DMS153 (cell line): ENCODE measurements at places on chromosomes 3 and 15.

DNA sequence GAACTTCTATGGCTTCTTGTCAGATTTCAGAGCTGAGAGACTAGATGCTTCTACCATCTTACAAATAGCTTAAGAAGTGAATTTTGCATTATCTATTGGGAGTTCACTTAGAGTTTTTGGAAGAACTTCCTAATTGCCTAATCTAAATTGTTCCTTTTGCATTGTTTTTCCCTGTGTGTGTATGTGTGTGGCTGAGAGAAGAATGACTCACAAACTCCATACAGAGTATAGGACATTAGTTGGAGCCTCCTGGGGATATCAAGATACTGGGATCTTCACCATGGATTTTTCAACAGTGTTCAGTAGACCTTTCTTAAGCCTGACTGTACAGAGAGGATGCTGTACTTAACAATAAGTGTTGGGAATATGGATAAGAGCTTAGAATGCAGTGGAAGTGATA, 10.9 kb downstream of the TLNRD1 start:
- DNase-seq: no peak

- DNase-seq: no peak
Measured at GRCh38 chr15:42499858-42500609, 4.6 kb downstream of the SNAP23 start.

- DNase-seq: no peak
Measured at GRCh38 chr3:151687076-151687475, 46.7 kb upstream of the AADACL2 start.

DNA sequence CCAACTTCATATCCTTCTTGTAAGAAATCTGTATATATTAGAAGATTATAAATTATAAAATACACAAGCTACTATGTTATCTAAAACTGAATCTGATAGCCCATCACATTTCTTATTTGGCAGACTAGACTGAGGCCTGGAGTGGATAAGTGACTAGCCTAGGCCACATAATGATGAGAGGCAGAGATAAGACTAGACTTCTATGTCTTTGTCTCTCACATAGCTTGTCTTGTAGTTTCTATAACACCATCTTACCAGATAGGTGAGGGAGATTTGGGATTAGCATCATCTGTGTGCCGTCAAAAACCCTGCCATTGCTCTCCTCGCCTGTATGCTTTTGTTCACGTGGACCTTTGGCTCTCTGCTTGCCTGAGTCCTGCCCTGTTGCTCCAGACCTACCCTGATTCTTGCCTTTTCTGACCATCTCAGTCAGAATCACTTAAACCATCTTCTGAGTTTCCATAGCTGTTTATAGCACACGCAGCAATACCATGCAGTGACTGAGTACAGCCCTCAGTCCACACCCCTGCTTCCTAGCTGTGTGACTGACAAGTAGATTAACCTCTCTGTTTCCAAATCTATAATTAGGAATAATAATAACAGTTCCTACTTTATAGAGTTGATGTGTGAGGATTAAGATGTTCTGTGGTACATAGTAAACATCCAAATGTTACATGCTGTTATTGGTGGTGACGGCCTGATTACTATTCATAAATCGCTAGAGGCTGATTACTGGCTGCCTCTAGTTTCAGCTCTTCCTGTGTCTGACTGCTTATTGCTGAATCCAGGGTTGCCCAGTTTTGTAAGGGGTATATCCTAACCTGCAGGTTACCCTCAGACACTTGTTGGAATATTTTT, 49.7 kb downstream of the PDE8A start:
- DNase-seq: no peak

DNA sequence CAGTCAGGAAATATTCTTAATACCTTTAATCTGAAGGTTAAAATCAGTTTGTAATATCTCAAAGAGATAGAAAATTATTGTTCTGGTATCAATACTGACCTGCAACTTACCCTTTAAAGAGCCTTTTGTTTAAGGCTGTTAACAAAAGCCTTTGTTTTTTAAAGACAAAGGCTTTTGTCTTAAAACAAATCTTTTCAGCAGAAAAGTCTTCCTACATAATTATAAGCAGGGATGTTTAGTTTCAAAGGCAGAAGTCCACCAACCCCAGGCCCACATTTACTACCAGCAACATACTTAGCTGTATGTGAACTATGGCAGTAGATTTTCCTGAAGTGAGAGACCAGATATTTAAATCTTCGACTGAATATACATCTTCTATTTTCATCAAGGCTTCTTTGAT, 36.2 kb downstream of the SLC30A4 start:
- no peak for DNase-seq

- DNase-seq: peak; percentile 16
Measured at GRCh38 chr3:184874709-184875644, 63.0 kb downstream of the VPS8 start.

GRCh38 chr15:71511796-71512681, 298.3 kb upstream of the NR2E3 start:
- no peak for DNase-seq

DNA sequence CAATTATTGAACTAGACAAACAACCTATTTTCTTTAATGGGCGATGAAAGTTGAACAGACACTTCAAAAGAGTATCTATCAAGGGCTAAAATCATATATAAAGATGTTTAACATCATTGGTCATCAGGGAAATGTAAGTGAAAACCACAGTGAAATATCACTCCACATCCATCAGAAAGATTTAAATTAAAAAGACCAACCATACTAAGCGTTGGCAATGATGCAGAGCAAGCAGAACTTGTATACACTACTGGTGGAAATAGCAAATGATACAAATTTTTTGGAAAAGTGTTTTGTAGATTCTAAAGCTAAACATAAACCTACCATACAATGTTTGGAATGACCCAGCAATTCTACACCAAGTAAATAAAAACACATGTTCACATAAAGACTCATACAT, 65.9 kb upstream of the THBS1 start:
- DNase-seq: no peak

- DNase-seq: no peak
Measured at GRCh38 chr3:183538486-183538885, 17.0 kb downstream of the KLHL6 start.

DNA sequence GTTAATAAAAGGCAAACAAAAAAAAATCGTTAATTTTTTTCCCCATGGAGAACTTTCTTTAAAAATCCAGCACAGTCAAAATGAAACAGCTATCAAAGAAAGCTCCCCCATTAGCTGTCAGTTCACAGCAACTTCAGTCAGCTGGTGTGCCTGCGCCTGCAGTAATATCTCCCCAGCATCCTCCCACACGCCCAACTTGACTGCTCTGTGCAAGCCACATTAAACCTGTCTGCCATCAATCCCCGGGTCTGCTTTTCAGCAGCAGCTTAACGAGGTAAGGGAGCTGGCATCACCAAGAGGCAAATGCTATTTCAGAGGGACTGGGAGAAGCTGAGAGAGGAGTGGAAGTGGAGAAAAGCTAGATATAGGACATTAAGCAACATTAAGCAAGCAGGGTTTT, 337.5 kb downstream of the GAP43 start:
- no peak for DNase-seq

DNA sequence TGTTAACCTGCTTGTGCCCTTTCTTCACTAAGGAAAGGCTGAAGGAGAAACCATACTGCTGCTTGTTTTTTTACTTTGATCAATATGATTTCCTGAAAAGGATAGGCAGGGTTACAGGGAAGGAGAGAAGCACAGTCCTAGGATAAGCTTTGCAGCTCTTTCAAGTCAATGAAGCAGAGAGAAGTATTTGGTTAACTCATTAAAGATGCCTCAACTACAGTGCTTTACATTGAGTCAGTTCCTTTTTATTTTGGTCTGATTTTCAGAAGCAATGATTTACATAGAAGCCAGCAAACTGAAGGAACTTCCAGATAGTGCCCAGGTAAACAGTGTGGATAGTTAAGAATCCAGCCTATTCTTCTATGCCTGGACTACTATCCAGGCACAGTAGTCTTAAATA, 64.8 kb downstream of the ARIH1 start:
- DNase-seq: no peak

DNA sequence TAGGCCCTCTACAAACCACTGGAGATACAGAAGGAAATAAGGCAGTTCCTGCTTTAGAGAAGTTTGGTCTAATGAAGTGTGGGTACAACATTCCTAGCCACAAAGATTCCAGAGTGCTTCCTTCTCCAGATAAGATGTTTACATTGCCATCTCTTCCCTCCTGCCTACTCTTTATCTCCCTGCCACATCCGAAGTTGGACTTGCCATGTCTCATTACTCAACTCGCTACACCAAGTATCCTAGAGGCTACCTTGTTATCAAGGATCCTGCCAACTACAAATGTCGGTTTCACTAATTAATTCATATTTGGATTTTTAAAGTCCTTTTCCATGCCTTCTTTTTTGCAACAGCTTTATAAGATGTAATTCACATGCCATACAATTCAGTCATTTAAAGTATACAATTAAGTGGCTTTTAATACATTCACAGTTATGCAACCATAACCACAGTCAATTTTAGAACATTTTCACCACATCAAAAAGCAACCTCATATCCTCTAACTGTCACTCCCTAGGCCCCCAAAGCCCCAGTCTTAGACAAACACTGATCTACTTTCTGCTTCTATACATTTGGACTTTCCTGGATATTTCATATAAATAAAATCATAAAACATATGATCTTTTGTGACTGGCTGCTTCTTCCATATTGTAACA, 53.7 kb upstream of the CSTA start:
- DNase-seq: no peak

DNA sequence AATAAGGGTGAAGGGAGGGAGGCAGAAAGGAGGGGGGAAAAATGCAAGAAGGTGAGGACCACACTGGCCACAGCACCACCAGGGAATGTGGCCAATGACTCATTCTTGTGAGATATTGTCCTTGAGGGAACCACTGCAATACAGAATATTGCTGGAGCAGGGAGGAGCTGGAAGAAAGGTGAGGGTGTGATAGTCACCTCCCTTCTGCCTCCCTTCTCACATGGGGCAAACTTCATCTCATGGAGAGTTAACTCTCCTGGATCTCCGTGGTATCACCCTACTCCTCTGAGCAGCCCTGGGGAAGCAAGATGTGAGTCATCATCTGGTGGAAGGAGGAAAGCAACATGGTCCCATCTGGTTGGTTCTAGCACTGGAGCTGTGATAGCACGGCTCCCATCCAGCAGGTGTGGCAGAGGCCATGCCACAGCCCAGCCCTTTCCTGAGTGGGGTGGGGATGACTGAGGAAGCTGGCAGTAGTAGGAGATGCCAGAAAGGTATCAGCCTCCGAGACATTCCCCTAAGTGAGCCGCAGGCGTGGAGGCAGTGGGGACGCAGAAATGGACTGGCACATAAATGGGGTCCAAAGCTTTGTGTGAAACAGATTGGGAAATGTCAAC, 115.9 kb upstream of the LPP start:
- DNase-seq: no peak
